ENCODE measurements at places on chromosomes 4 and X.
A peak's percentile ranks its signal among the peaks of the same experiment; 100 is the strongest.

- no peak for DNase-seq
These were observed 332.6 kb downstream of the FGF13 start for GRCh38 chrX:138378876-138379275.

- no peak for DNase-seq
These were observed 11.2 kb upstream of the DCAF12L2 start for GRCh38 chrX:126177133-126177840.

- DNase-seq: no peak
These were observed 555.1 kb upstream of the FRG1 start for GRCh38 chr4:189385579-189385978.

- no peak for DNase-seq
These were observed 292.0 kb downstream of the DTHD1 start for GRCh38 chr4:36573441-36573840.

DNA sequence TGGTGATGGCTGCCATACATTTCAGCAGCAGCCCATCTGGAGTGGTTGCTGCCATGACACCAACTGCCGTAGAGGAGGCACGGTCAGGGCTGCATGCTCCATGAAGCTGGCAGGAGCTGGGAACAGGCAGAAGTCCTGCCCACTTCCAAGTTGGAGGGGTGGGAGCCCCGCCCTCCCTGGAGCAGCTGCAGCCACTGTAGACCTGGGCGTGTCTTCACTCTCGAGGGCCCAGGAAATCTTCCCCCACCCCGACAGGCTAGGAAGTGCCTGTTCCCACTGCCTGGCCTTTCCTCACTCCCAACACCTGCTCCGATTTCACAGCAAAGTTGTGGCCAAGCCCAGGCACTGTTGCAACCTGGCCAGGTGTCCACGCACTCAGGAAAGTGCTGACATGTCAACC, 42.3 kb downstream of the NALF2 start:
- DNase-seq: no peak

DNA sequence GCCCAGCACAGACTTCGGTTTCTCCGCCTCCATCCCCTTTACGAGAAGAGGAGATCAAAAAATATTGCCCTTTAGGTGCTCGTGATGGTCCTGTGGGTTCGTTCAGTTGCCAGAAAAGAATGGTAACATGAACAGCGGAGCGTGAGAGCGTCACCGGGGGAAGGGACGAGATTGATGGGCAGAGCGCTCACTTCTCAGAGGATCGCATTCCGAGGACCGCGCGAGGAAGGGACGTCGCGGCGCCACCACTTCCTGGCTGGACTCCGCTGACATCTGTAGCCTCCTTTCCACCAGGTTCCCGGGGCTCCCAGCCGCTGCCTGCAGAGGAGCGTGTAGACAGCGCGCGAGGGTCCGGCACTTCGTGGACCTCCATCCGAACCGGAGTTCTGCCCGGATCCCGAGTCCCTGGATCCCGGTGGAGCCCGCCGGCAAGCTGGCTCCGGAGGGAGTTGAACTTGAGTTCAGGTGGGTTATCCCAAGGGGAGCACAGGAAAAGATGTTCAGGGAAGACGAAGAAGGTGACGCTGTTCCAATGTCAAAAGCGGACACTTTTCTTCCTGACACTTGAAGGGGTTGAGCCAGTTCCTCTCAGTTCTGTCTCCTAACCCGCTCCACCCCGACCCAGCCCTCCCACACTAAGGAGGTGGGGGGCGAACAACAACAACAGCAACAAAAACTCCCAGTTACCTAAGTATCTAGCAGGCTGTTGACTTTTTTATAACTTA, 484 bp downstream of the GALNTL6 start:
- no peak for DNase-seq

- no peak for DNase-seq
These were observed 493.4 kb downstream of the IQCM start for GRCh38 chr4:149322203-149322602.

DNA sequence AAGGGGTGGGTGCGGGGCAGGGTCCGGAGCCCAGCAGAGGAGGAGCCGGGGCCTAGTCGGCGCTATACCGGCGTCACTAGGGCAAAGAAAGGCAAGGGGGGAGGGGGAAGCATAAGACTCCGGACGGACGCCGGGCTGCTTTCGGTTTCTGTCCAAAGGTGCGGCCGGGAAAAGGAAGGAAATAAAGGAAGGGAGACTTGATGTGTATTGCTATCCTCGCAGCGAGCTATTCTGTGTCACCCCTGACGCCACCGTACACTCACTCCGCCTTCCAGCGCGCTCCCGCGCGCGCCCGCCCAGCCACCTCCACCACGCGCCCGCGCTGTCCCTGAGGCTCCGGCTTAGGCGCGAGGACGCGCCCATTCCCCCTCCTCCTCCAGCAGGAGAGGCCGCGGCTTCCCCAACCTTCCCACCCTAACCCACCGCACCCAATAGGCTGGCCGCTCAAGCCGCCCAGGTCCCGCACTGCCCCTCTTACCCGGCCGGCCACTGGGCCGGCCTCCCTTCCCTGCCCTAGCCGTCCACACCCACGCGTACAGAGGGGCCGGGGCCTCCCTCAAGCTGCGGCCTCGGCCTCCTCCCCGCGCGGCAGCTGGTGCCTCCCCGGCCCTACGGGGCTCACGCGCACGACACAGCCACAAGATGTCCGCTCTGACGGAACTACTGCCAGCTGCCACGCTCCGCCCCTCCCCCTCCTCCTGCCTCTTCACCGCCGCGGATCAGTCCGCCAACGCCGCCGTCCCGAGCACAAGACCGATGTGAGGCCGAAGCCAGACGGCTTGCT, at the start of gene UBE2D3:
Gene UBE2D3, minus strand, starts transcription at position 662 of the 784 bp plus-strand sequence. CDS start 1,043 bp downstream, outside the sequence.
- DNase-seq: peak; percentile 95

- DNase-seq: peak; percentile 42
These were observed 41.9 kb upstream of the FAM47B start for GRCh38 chrX:34900691-34901090.

GRCh38 chr4:95850161-95850560, 10.3 kb downstream of the PDHA2 start:
- DNase-seq: no peak

DNA sequence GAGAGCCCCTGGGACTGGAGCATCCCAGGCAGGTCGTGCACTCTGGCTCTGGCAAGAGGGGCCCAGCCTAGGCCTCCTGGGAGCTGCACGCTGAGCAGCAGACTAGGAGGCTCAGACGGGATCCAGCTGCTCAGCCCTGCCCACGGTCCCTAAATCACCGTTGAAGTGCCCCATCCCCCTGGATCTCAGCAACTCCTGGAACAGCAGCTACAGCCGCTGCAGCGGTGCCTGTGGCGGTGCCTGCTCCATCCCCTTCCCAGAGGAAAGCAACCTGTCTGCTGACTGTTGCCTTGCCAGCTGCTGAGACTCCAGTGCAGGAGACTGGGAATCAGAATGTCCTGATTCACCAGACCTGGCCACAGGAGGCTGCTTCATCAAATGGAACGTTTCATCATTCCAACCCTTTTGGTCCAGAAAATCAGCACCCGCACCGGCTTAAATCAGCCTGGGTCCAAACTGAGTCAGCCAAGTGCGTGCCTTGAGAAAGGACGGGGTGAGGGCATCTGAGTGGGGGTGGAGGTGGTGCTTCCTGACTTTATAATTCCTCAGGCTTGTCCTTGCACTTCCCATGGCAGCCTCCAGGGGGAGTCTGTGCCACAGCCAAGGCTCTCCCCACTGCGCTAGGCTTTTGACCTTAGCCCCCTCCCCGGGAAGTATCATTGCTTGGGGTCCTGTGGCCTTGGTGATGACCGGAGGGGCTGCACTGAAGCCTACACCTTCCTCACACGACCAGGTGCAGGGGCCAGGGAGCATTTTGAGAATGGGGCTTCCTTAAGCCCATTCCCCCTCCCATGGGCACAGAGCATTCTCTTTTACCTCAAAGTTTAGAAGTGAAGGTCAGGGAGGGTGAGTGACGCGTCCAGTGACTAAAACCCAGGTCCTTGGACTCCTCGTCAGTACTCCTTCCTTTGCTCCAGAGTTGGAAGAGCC, 6.5 kb downstream of the ZNF185 start:
- DNase-seq: peak; percentile 58

DNA sequence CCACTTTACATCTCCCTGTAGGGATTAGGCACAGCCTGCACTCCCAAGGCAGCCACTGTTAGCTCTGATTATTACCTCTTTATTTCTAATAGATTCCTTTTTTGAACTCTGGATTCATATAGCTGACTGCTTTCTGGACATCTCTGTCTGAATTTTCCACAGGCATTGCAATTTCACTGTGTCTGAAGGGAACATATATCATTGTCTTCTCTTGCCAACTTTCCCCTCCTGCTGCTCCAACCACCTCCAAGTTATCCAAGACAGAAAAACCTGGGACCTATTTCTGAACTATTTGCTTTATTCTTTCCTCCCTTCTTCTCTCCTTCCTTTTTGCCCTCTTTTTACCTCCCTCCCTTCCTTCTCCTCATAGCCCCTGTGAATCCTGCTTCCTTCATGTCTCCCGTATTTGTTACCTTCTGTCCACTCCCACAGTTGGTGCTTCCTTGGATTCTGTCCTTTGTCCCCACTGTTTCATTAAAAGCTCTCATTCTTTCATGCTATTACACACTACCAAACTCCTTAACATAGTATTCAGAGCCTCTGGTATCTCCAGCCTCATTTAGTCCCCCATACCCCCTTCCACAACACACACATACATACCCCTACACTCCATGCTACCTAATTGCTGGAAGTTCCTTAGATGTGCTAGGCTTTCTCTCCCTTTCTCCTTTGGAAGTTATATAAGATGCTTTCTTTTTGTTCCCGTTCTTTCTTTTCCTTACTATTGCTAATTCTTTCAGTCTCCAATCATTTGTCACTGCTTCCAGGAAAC, 34.7 kb downstream of the FGF2 start:
- DNase-seq: no peak

DNA sequence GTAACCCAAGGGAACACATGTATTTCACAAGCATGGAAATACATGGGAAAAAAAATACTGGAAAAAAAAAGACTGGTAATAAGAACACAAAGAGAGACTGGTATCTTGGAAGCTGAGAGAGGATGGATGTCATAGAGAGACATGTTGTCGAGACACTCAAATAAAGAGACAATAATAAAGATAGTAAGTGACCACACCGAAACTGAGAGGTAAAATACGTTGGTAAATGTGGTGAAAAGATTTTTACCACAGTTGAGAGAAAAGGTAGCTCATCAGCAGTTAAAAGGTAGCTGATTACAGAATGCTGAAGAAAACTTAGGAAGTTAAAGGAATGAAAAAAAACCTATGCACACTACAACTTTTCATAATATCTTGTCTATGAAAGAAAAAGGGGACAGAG, 81.1 kb downstream of the ARAP2 start:
- no peak for DNase-seq

DNA sequence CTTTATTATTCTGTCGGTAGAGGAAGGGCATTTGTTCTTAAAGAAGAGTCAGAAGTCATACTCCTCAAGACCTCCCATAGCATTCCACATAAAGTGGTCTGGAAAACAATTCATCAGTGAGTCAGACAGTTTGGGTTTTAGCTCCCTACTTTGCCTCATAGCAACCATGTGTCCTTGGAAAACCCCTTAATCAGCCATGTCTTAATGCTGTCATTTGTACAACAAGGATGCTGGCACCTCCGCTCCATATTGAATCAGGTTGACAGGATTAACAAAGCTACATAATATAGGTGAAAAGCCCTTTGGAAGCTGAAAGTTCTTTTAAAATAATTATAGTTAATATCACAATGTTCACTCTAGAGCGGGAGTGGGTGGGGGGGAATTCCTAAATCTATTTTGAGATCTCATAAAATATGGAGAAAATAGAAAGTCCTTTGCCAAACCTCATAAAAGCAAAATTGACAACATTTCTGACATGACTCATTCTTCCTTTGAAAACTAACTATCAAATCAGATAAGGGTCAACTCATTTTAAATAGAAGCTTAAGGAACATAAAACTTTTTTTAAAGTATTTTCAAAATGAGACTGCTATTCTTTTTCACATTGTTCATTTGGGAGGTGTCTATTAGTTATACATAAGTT, 37.3 kb upstream of the GUCY1A1 start:
- DNase-seq: peak; percentile 70

DNA sequence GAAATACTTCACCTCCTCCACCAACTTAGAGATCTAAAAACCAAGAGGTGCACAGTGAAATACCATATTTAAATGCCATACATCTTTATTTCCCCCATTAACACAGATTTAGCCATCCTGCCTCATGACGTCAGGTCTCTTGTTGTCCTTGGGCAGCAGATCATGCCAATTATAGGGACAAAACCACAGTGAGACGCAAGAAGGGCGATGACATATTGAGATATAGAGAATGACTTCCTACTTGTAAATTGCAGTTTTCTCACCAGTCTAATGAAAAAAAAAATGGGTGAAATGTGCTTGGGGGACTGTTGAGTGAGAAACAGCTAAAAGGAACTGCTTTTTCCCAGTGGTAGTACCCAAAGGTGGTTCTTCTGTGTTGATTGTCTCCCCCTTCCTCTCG, 24.3 kb downstream of the RS1 start:
- DNase-seq: no peak

DNA sequence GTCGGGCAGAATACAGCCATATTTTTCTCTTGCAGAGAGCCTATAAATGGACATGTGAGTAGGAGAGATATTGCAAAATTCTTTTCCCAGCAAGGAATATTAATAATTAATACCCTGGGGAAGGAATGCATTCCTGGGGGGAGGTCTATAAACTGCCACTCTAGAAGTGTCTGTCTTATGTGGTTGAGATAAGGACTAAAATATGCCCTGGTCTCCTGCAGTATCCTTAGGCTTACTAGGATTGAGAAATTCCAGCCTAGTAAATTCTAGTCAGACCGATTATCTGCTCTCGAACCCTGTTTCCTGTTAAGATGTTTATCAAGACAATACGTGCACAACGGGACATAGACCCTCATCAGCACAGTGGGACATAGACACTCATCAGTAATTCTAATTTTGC, 872.6 kb downstream of the FSTL5 start:
- DNase-seq: no peak

GRCh38 chrX:44871114-44871645, 1.8 kb upstream of the KDM6A start:
- no peak for DNase-seq

DNA sequence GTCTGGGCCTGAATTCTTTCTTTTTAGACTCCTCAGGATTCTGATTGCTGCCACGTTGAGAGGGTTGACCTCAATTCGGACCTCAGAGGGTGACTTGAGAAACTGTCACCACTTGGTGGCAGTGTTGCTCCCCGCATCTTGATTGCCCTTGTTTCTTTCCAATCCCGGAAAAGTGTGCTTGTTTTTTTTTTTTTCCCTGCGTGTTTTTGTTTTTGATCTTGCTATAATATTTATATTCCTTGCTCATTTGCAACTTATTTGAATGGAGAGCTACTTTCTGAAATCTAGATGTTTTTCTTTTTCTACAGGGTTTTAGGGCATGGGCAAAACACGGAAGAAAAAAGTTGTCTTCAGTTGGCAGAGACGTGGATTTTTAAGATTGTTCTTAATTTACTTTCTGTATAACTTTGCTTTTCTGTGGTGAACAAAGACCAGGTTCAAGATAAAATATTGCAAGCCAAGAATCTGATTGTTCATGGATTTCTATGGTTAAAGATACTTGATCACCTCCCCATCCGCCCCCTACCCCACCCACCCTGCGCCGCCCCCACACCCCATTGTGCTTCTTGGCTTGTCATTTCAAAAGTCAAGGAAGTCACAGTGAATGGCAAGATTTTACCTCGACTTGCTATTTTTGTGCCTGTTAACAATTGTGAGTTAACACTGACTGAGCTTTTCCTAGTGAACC, 102.0 kb downstream of the PTTG2 start:
- DNase-seq: peak; percentile 77

Data from fibroblast of upper back skin (primary cell).